Activated CD4-positive, alpha-beta T cell treated with anti-CD3 and anti-CD28 coated beads for 48 hours (primary cell): ENCODE measurements at places on chromosomes 2 and 18.

- no peak for DNase-seq
Measured at GRCh38 chr2:31271851-31272267, 37.9 kb downstream of the EHD3 start.

DNA sequence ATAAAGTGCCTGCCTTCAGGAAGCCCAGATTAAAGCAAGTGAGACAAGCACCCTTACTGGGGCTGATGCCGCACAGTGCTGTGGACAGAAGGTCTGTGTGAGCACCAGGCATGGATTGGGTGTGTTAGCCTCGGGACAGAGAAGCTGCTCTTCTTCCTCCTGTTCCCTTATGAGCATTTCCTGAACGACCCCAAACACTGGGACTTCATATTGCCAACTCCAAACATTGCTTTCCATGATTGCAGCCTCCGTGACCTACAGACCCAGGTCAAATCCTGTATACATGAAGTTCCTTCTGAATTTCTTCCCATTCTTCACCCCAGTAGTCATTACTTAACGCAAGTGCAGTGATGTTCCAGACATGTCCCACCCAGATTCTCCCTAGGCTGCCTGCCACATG is 129.8 kb upstream of the ALKAL2 start:
- no peak for DNase-seq

GRCh38 chr2:106161938-106162820 is 31.9 kb downstream of the UXS1 start:
- DNase-seq, result no peak

DNA sequence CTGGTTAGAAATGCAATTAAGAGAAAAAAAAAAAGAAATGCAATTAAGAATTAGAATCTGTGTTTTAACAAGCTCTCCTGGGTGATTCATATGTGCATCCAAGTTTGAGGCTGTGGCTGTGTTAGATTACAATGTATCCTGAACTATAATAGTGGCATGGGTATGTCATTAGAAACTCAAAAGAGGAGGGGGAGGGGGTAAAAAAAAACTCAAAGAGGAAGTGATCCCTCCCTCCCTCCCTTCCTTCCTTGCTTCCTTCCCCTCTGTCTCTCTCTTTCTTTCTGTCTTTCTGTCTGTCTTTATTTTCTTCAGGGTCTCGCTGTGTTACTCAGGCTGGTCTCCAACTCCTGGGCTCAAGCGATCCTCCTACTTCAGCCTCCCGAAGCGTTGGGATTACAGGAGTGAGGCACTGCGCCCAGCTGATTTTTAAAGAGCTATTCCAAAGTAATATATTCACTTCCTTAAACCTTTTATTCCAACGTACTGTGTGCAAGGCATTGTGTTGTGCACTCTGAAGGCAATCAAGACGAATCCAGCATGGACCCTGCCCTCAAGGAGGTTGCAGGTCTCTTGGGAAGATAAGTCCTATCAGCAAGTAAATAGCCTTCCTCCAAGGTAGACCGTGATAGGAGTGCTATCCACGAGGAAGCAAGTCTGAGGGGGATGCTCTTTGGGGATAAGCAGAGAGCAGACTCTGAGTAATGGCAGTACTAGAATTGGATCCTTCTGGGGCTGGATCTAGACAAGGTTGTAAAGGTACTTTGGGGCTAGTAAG is 35.9 kb upstream of the MCFD2 start:
- no peak for DNase-seq

- DNase-seq, result no peak
Measured at GRCh38 chr2:25090801-25091200, 48.9 kb downstream of the EFR3B start.

DNA sequence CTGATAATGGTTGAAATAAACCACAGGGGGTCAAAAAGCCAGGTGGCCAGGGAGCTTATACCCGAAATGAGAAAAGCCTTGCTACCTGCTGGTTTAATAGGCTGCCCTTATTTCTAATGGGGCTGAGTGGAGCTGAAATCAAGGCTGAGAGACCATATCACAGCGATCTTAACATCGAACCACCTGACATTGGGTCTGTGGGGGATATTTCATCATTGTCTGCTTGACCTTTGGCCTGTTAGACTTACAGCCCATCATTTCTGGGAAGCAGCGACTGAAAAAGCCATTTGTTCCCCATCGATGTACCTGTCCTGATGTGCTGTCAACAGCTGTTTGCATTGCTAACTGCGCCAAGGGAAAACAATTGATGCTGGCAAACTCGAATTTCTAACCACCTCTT is 199.7 kb upstream of the SLC14A2 start:
- DNase-seq, result no peak

DNA sequence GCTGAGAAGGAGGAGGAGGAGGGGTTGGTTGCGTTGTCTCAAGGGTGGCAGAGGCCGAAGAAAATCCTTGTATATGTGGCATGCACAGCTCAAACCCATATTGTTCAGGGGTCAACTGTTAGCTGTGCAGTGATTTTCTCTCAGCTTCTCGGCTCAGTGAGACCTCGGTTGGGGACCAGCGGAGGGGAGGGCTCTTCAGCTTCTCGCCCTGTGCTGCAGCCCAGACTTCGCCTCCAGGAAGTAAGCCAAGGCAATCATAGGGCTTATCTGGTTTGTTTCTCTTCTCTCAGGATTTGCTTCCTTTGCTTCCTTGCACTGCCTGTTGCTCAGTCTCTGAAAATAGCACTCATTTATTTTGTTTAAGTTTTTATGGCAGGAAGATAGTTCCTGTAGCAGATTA is 85.5 kb downstream of the SOWAHC start:
- no peak for DNase-seq

DNA sequence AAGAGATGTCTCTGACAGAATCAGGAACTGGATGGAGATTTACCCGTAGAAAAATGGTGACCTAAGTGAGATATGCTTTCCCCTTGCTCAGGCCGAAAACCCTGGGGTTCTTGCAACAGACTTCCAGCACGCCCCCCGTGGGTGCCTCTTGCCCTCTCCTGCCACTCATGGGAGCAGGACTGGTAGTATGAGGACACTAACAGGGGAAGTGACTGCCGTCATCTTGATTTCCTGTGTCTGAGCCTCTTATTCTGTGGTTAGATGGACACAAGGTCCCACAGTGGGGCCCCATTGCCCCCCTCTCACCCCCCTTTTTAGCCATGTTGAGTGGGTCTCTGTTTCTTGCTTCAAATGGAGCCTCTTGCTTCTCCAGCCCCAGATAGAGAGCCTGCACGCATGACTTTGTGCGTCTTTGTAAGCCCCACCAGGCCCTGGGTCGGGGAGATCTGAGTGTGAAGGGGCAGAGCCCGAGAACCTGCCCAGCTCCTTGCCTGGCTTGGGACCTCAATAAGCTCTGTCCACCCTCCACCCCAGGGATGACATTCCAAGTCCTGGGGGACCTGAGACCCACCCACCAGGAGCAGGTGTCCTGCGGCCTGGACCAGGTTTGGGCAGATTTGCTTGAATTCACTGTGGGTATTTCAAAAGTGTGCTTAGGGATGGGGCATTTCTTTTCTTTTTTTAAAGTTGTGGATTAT is 12.6 kb downstream of the GNLY start:
- no peak for DNase-seq

DNA sequence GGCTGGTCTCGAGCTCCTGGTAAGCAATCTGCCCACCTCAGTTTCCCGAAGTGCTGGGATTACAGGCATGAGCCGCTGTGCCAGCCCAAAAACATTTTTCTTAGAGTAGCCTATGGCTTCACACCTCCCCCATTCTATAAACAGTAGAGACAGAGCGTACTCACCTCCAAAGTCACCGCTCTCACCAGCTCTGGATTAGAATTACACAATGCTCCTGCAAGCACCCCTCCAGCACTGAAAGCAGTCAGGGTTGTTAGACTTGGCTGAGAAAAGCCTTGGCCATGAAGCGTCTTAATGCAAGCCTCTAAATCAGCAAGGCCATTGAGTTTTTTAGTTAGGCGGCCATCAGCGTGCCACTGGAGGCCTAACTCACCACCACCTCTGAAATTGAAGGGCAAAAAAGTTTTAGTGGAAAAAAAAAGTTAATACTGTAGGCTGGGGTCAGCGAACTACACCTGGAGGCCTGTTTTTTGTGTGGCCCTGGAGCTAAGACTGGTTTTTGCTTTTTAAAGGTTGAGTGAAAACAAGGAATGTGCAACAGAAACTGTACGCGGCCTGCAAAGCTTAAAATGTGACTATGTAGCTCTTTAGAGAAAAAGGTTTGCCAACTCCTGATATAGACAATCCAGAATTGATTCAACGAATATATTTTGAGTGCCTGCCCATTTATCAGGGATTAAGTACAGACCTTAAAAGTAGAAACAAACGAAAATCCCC is 34.6 kb downstream of the PREPL start:
- no peak for DNase-seq

DNA sequence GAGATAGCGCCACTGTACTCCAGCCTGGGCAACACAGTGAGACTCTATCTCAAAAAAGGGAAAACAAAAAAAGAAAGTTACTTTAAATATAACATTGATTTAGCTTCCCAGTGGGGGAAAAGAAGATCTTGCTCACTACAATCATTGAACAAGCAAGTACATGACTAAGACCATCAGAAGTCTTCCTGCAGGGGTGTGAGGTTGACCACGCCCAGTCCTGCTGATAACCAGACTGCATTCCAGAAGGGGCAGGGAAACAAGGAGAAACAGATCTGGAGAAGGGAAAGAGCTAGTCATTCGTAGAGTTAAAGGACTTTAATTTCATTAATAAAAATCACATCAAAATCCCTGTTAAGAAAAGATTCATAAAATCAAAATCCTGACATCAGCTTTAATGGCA is 77.5 kb downstream of the EPHA4 start:
- DNase-seq, result no peak
